IPS-NIHi11 (cell line): ENCODE measurements at places on chromosomes 1 and 21.

- DNase-seq, result peak; percentile 11
Measured at GRCh38 chr1:50929376-50929958, 30.6 kb downstream of the FAF1 start.

- no peak for DNase-seq
Measured at GRCh38 chr1:168467452-168467851, 76.3 kb downstream of the XCL2 start.

DNA sequence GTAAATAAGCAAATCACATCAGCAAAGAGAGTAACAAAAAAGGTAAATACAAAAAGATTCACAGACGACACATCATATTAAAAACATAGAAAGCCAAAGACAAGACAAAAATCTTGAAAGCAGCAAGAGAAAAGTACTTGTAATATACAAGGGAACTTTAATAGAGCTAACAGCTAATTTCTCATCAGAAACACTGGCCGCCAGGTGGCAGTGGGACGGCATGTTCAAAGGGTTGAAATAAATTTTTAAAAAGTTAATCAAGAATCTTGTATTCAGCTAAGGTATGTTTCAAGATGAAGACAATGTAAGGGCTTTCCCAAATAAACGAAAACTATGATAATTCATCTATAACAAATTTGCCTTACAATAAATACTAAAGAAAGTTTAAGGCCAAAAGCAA, 358.1 kb downstream of the LRRIQ3 start:
- no peak for DNase-seq

DNA sequence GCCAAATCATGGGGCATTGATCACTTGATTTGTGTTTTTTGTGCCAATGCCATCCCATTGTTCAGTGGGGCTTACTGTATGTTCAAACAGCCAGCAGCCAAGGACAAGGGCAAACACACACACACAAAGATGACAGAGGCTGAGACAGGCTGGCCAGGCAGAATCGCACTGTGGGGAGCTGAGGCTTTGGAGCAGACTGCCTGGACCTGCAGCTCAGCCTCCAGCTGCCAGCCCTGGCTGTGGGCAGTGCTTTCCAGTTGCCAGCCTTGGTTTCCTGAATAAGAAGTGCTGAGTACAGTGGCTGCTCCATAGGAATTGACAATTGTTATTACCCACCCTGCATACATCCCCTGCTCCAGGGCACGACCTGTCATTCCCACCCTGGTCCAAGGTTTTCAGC, 16.9 kb upstream of the PCP4 start:
- no peak for DNase-seq

GRCh38 chr1:212030936-212031528, 4.3 kb downstream of the INTS7 start:
- no peak for DNase-seq

- DNase-seq, result no peak
Measured at GRCh38 chr1:201266774-201267173, 16.5 kb upstream of the PKP1 start.
